ENCODE measurements at places on chromosomes 1 and 21. TPM values are rescaled to one million over a fixed set of nuclear protein-coding genes. Genes with fewer than 3 reads are reported as not detected.

DNA sequence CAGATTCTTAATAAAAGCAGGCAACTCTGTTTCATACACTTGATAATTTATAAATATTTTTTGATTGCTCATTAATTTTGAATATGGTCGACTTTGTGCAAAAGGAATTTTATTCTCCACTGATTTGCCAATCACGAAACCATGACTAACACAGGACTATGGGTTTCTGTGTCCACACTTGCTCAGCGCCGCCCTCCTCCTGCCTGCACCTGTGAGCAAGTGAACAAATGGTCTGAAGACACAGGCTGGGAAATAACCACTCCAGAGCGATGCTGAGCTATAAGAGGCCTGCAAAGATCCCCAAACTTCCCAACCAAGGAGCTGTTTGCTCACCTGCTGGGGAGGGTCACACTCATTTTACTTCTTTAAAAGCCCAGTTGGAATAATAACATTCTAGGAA, 19.6 kb downstream of the ABCB10 start:
- H3K36me3 ChIP-seq, result no peaks in the 10 kb centered on the region
- no peak overlapping the region for H3K27ac ChIP-seq
- no peak overlapping the region for H3K4me3 ChIP-seq
- H3K27me3 ChIP-seq, result no peaks in the 10 kb centered on the region
- no peak for DNase-seq
- no peaks in the 10 kb centered on the region for H3K4me1 ChIP-seq

The PYHIN1 gene
- not detected for total RNA-seq

The HCRTR1 gene
- not detected for total RNA-seq

DNA sequence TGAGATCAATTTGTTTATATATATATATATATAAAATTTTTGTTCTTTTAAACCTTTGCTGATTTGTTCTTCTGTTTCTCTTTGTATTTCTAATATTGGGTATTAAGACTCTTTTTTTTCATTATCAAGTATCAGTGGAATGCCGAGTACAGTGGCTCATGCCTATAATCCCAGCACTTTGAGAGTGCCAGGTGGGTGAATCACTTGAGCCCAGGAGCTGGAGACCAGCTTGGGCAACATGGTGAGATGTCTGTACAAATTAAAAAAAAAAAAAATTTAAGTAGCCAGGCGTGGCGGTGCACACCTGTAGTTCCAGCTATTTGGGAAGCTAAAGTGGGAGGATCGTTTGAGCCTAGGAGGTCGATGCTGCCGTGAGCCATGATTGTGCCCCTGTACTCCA, 67.1 kb downstream of the MAST2 start:
- peak overlapping the region; percentile 76 for H3K27ac ChIP-seq
- no peak overlapping the region for H3K4me3 ChIP-seq
- DNase-seq, result peak; percentile 76

The RABGGTB gene
- total RNA-seq, result 80.6 TPM

DNA sequence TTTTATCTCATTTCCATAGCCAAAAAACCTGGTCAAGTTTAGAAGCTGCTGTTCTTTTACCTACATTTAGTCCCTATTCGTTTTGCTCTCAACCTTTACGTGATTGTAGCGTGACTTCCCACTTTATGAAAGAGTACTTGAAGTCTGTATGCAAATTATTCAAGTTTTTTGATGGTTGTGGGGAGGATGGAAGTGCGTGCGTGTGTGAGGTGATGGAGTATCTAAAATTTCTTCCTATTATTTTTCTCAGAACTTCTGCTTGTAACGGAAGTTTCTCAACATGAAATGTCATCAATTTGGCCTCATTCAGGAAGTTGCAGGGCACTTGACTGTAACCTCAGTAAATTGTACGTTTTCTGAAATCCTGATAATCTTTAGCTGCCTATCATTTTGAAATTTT, 64.0 kb downstream of the SAMSN1 start:
- no peaks in the 10 kb centered on the region for H3K27me3 ChIP-seq
- H3K27ac ChIP-seq, result no peak overlapping the region
- DNase-seq, result no peak
- H3K4me3 ChIP-seq, result no peak overlapping the region

GRCh38 chr21:15221799-15222386, 157.1 kb upstream of the NRIP1 start:
- H3K4me1 ChIP-seq, result peaks cover 44% of the 10 kb centered on the region
- peak overlapping the region; percentile 61 for H3K27ac ChIP-seq
- no peaks in the 10 kb centered on the region for H3K27me3 ChIP-seq
- DNase-seq, result peak; percentile 21
- H3K4me3 ChIP-seq, result no peak overlapping the region

The PRR9 gene
- total RNA-seq, result not detected

DNA sequence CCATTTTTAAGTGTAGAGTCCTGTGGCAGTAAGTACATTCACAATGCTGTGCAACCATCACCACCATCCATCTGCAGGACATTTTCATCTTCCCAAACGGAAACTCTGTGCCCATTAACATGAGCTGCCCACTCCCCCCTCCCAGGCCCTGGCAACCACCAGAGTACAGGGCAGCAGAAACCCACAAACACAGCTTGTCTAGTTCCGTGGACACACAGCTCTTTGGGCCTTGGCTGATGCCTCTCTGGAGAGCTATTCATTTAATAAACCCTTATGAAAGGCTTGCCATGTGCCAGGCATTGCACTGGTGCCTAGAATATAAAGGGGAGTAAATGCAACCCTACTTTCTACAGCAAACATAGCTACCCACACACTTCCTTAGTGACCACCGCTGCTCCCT, 28.0 kb downstream of the STUM start:
- no peak overlapping the region for H3K4me3 ChIP-seq
- no peaks in the 10 kb centered on the region for H3K4me1 ChIP-seq
- no peaks in the 10 kb centered on the region for H3K36me3 ChIP-seq
- no peak overlapping the region for H3K27ac ChIP-seq

DNA sequence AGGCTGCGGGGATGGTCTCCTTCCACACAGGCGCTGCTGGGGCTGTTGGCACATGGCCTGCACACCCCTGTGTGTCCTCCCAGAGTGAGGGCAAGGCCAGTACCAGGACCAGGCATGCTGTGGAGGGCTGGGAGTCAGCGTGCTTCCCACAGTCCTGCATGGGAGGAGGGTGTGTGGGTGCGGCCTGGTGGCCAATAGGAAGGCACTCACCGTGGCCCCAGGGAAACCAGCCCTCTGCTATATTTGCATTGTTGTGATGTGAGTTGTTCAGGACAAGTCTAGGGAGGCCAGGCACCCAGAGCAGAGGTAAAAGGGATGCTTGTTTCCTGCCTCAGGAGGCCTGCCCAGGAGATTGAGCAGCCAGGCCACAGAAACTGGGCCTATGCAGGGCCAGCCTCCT, 59.5 kb downstream of the S100B start:
- no peaks in the 10 kb centered on the region for H3K4me1 ChIP-seq
- H3K27me3 ChIP-seq, result no peaks in the 10 kb centered on the region
- no peaks in the 10 kb centered on the region for H3K36me3 ChIP-seq
- DNase-seq, result no peak
- no peak overlapping the region for H3K27ac ChIP-seq

DNA sequence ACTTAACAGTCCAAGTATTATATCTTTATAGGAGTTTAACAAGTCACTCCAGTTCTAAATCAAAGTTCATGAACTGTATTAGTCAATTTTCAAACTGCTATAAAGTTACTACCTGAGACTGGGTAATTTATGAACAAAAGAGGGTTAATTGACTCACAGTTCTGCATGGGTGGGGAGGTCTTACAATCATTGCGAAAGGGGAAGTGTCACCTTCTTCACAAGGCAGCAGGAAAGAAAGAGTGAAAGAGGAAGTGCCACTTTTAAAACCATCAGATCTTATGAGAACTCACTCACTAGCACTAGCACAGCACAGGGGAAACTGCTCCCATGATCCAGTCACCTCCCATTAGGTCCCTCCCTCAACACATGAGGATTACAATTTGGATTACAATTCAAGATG, 70.0 kb downstream of the CLCA4 start:
- peaks cover 7% of the 10 kb centered on the region for H3K27me3 ChIP-seq
- no peak overlapping the region for H3K27ac ChIP-seq
- peaks cover 9% of the 10 kb centered on the region for H3K4me1 ChIP-seq
- no peak for DNase-seq

DNA sequence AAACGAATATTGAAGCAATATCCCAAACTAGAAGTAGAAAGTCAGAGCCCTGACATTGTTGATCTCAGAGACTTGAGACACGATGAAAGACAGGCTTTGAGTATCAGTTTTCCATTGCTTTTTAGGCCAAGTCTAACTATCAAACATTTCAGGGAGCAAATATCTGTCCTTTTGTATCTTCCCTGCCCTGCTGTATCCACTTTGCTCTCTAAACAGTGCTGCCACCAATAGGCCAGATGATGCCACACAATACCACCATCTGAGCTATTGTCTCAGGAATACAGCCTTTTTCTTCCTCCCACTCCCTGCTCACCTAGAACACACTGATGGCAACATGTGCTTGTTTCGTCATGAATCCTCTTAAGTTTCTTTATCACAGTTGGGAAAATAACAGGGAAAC, 62.6 kb upstream of the SPAG17 start:
- DNase-seq, result no peak
- H3K4me3 ChIP-seq, result no peak overlapping the region
- H3K36me3 ChIP-seq, result no peaks in the 10 kb centered on the region

The MLLT11 gene
- 15.0 TPM for total RNA-seq

- peak; percentile 28 for DNase-seq
- peak overlapping the region; percentile 63 for H3K27ac ChIP-seq
- H3K4me1 ChIP-seq, result peaks cover 44% of the 10 kb centered on the region
Observed at GRCh38 chr21:15224346-15225086, 159.7 kb upstream of the NRIP1 start.

DNA sequence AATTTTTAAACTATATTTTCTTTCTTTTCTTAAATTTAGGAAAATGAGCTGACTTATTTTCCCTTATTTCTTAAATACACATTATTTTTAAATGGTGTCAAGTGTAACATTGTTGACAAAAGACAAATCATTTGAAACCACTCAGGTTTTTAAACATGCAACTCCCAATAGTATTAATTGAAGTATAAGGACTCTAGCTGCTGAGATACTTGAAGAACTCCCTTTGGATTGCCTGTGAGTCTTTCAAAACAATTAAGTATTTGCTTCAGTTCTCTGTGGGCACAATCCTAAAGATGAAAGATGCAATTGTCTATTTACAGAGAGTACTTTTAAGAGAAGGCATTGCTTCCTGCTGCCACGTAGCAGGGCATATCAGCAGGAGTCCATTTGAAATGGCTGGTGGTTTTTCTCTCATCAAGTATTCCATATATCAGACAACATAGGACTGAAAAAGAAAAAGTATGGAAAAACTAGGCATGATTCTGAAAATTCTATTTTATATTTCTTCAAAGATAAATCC, 373.4 kb downstream of the NEGR1 start:
- no peak overlapping the region for H3K4me3 ChIP-seq
- H3K4me1 ChIP-seq, result no peaks in the 10 kb centered on the region
- no peak for DNase-seq
- H3K36me3 ChIP-seq, result no peaks in the 10 kb centered on the region
- H3K27me3 ChIP-seq, result no peaks in the 10 kb centered on the region
- no peak overlapping the region for H3K27ac ChIP-seq

GRCh38 chr1:234932511-234933430, 195.9 kb downstream of the TOMM20 start:
- no peaks in the 10 kb centered on the region for H3K36me3 ChIP-seq
- DNase-seq, result peak; percentile 31
- no peak overlapping the region for H3K4me3 ChIP-seq
- H3K27ac ChIP-seq, result no peak overlapping the region
- no peaks in the 10 kb centered on the region for H3K27me3 ChIP-seq
- H3K4me1 ChIP-seq, result peaks cover 25% of the 10 kb centered on the region

The MEGF6 gene
- total RNA-seq, result 65.3 TPM

The PCAT6 gene
- total RNA-seq, result 3.6 TPM

DNA sequence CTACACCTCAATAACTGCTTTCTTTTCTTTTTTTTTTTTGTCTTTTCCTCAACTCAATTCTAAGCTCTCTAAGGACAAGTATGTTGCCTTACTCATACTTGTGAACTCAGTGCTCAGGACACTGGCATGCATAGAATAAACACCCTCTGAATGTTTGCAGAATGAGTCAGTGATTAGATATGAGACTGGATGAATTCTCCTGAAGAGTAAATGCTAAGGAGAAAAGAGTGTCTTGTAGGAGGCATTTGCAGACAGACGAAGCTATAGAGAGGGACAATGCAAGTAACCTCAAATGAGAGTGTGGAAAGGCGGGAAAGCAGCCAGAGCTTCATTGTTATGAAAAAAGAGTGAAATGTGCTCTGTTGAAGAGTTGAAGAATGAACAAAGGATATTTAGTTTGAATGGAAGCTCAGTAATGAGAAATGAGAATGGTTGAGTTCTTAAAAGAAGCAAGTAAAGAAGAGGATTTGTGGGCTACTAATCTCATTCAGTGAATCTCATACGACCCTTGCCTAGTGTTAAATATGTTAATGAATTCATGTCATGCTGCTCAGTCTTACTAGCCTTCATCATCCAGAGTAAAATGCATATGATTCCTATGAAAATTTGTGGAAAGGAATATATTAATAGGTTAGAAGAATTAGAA, 166.1 kb upstream of the DPYD start:
- H3K36me3 ChIP-seq, result no peaks in the 10 kb centered on the region
- H3K4me1 ChIP-seq, result peaks cover 9% of the 10 kb centered on the region
- H3K27me3 ChIP-seq, result no peaks in the 10 kb centered on the region
- no peak overlapping the region for H3K4me3 ChIP-seq
- H3K27ac ChIP-seq, result peak overlapping the region; percentile 2

- H3K4me3 ChIP-seq, result no peak overlapping the region
- DNase-seq, result peak; percentile 86
Observed at GRCh38 chr1:203673550-203674411, 47.1 kb downstream of the ATP2B4 start.

DNA sequence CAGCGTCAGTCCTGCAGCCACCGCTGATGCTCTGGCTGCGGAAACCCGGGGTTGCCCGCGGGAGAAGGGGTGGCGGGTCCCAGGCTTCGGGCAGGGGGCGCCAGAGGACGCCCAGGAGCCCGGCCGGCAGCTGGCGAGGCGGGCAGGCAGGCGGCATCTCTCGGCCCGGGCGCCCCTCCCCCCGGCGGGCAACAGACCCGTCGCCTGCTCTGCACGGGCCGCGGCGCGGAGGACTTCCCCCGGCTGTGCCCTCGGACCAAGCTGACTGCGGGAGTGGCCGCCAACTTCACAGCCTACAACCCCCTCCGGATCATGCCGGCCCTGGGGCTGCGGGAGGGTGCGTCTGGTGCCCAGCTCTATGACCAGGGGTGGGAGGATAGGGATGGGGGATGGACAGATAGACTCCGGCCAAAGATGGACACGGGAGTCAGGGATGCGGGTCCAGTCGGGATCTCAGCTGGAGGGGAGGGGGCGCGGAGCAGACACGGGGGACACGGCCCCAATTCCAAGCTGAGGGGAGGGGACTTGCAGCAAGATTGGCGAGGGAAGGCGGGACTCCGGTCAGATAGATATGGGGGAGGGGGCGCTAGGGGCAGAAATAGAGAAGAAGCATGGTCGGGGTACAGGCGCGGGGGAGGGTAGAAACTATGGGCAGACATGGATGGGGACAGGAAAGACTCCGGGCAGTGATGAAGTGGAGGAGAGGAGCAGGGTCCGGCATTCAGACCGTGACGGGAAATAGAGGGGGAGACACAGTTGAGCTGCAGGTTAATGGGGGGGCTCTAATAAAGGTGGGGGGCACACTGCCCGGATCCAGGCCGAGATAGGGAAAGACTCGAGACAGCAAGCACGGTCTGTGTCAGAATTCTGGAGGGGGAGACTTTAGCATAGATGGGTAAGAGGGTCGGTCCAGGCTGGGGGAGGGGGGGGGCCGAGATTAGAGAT, 1.1 kb downstream of the ADGRB2 start:
- H3K4me3 ChIP-seq, result peak overlapping the region; percentile 62
- peaks cover 5% of the 10 kb centered on the region for H3K27me3 ChIP-seq
- H3K4me1 ChIP-seq, result peaks cover 32% of the 10 kb centered on the region
- DNase-seq, result peak; percentile 88

- H3K27ac ChIP-seq, result no peak overlapping the region
- no peaks in the 10 kb centered on the region for H3K36me3 ChIP-seq
- no peaks in the 10 kb centered on the region for H3K4me1 ChIP-seq
Observed at GRCh38 chr1:110573314-110573713, 32.8 kb downstream of the KCNA2 start.

The ATP6V1G3 gene
- total RNA-seq, result not detected
